ENCODE measurements at places on chromosomes 2 and 18.

DNA sequence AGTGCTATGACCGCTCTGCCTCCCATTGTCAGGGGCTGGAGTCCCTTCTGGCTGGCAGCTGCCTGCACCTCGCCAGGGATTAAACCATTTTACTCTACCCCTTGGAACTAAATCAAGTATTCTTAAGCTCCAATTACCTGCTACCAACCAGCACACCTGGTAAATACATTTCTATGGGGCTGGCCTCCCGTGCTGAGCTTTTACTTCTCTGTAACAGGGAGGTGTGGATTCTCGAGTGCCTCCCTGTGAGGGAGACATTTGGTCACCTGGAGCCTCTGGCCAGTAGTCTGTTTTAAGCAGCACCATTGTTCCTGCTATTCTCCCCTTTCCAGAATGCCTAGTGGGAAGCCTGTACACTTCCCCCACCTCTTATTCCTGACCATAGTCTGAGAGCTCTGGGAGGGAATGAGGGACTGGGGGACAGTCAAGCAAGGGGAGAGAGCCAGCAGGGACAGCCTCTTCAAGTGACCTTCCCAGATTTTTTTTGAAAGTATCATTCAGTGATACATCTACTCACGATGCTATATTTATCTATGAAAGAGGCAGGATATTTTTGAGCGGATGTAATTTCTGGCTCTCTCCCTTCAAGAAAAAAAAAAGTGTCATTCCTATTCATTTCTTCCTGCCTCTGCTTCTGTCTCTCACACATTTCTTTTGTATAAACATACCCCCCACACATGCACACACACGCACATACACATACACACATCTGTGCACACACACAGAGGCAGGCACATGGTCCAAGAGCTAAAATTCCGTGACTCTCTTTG, 112.8 kb downstream of the CAPN13 start:
- DNase-seq, result no peak

DNA sequence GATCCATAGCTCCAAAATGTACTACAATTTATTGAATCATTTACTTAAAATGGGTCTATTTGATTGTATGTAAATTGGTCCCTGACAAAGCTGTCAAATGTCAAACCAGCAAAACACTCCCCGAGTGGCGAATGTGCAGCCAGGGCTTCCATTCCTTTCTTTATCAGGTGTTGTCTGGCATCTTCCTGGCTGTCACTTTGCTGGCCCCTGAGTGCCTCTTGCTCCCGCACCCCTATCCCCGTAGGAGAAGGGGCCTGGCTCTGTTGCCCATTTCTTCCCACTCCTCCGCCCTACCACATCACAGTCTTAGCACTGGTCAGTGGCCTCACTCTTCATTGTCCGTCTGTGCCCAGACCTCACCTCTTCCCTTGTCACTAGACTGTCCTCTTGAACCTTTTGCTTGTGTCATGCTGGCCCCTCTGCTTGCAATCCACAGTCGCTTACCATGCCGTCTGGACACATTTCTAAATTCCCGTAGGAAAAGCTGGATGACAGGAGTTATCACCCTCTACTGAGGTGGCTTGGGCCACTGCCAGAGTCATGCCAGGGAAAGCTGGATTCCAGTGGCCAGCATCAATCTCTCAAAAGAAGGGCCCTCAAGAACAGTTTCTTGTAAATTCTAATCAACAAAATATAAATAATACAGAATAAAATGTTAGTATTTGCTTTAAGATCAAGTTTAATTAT, 15.4 kb downstream of the UBE2F start:
- DNase-seq, result no peak

DNA sequence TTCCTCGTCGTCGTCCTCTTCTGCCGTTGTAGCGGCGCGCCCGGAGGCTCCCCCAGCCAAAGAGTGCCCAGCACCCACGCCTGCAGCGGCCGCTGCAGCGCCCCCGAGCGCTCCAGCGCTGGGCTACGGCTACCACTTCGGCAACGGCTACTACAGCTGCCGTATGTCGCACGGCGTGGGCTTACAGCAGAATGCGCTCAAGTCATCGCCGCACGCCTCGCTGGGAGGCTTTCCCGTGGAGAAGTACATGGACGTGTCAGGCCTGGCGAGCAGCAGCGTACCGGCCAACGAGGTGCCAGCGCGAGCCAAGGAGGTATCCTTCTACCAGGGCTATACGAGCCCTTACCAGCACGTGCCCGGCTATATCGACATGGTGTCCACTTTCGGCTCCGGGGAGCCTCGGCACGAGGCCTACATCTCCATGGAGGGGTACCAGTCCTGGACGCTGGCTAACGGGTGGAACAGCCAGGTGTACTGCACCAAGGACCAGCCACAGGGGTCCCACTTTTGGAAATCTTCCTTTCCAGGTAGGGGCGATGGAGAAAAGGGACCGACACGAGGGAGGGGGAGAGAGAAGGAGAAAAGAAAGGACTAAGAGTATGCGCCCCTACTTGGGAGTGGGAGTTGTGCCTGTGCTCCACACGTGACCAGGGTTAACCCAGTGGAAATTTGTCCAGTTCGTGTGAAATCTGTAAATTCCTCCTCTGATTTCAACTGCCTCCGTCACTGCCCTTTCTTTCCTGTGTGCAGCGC, 800 bp downstream of the HOXD13 start:
- no peak for DNase-seq

- DNase-seq, result peak; percentile 52
Measured at GRCh38 chr18:75213611-75214331, 3.2 kb downstream of the TSHZ1 start.

GRCh38 chr2:233178994-233179847, 72.3 kb upstream of the ATG16L1 start:
- DNase-seq, result no peak

DNA sequence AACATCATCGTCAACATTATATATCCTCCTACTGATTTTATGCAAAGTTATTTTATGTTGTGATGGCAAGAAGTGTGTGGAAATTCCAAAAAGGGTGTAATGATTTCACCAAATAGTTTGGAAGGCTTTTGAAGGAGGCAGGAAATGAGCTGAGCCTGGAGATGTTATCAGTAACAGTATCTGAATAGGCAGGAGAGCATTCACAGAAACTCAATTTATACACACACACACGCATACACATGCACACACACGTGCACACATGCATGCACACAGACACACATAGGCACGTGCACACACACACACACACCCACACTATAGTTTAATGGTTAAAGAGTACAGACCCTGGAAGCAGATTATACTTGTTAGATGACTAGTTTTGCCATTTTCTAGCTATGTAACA, 47.3 kb downstream of the ARHGEF4 start:
- DNase-seq, result no peak

- no peak for DNase-seq
Measured at GRCh38 chr2:20674309-20674965, 7.5 kb downstream of the GDF7 start.

- DNase-seq, result no peak
Measured at GRCh38 chr2:144233733-144234541, 286.0 kb downstream of the ZEB2 start.

DNA sequence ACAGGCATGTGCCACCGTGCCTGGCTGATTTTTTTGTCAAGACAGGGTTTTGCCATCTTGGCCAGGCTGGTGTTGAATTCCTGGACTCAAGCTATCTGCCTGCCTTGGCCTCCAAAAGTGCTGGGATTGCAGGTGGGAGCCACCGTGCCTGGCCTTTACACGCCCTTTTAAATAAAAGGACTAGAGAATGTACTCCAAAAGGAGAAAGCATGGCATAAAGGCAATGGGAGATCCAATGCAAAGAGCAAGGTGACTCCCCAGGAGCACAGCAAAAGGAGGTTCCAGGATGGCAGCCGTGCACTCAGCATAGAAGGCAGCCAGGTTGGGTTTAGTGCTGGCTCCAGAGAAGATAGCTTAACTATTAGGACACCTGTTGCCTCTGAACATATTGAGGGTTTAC, 27.1 kb downstream of the ASB1 start:
- no peak for DNase-seq

GRCh38 chr18:22667616-22668422, 250.1 kb upstream of the CTAGE1 start:
- DNase-seq, result no peak

DNA sequence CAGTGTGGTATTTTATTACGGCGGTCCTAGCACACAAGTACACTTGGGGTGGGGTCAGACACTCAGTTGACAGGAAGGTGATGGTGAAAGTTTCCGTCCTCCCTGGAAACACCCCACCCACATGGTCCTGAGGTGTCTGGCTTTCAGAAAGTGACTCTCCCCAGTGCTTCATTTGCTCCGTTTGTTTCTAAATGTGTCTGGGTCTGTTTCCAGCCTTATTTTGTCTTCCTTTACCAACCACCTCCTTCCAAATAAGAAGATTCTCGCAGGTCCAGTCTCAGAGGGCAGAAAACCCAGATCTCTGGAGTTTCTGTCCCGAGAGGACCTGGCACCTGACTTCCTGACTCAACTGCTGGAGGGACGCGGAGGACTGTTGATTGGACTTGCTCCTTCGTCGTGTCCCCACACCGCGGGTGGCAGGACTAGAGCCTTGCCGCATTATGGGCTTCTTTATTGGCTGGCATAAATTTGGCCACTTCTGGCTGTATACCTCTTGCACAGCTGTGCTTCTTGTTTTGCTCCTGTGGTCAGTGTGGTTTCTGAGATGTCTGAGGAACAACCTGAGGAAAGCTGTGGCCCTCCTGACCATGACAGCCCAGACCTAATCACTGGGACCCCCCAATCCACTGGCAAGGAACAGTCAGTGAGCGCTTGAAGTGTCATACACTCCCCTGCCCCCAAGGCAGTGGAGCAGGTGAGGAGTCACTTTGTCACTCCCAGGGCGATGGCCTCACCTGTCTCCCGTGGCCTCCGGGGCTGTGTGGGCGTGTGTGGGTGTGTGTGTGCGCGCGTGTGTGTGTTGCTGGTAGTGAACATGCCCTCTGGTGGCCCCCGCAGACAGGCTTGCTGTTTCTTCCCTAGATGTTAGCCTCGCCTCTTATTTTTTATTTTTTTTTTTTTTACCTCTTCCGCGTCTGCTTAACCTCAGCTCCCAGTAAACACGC, 45.6 kb downstream of the MEX3C start:
- DNase-seq, result no peak

DNA sequence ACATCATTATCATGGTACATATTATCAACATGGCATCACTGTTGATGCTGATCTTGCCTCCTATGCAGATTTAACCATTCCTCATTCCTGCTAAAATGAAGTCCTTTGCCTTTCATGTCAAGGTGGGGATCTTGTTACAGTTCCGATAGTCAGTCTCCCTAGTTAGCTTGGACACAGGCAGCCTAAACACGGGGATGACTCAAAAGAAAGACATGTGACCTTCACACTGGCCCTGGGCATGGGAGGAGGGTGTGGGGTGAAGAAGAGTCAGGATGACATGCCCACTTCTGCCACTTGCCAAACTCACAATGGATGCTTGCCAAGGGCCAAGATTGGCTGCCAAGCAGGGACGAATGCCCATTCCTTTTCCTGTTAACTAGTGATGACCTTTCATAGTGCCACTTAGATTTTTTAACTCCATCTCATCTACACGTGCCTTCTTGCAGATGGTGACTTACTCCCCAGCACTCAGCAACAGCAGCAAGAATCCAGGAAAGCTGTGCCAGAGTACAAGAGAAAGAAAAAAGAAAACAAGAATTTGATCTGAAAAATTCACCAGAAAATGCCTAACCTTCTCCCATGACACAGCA, 13.9 kb upstream of the SLC1A4 start:
- DNase-seq, result no peak

DNA sequence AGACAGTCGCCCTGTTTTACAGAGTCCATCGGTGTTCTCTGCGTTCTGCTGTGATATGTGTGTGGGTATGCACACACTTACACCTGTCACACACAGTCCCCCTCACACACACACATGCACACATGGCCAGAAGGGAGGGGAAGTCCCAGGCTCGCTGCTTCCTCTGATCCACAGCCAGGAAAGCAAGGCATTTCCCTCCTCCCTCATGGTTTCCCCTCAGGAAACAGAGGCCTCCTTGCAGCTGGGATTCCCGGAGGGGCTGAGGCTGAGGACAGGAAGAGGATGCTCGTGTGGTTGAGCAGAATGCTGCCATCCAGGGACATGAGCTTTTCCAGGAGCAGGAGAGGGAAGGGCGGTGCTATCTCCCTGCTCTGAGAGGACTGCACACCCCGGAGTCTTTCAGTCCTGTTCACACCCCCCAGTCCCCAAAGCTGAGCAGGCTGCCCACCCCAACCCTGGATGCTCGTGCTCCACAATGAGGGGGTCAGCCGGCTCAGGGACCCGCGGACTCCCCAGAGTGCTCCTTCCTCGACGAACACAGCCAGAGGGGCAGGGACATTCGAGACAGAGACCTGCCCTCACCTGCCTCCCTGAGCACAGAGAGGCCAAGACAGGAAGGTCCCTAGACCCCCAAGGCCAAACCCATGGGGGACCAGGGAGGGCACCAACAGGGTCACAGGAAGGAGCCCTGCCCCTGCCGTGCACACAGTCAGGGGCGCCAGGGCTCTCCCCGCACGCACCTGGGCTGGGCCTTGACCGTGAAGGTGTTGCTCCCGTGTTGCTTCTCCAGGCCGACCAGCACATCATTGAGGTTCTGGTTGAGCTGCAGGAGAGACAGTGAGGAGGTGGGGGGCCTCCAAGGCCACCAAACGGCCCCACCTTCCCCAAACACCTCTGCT, 45.3 kb downstream of the BIN1 start:
- DNase-seq, result no peak

DNA sequence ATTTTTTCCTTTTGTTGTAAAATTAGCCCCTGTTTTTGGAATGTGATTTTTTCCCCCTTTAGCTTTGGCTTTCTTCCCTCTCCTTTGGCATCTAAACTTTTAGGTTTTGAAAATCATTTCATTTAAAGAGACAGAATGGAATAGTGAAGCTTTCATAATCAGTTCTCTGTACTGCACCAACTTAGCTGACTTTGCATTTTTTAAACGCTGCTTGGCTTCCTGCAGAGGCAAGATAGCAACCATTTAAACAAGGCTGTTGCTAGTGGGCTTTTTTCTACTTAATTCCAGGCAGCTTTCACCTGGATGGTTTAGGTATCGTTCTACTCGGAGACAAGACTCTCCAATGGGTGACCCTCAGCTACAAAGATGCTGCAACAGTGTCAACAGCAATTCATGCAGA, 267.9 kb upstream of the PKDCC start:
- DNase-seq, result no peak

DNA sequence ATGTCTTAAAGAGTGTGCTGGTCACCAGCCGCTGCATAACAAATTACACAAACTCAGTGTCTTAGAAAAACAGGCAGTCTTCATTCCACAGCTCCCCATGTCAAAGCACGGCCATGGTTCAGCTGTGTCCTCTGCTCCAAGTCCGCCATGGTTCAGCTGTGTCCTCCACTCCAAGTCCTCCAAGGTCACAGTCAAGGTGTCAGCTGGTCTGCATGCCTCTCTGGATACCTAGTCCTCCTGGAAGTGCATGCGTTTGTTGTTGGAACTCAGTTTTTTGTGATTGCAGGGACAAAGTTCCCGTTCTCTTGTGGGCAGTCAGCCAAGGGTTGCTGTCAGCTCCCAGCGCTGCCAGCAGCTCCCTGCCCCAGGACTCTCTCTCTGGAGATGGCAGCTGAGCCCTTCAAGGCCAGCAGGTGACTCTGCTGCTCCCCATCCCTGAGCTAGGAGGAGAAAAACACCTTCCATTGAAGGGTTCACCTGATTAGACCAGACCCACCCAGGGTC, 304.0 kb upstream of the MYT1L start:
- no peak for DNase-seq

GRCh38 chr18:11175266-11175979, 26.1 kb upstream of the PIEZO2 start:
- no peak for DNase-seq

- DNase-seq, result no peak
Measured at GRCh38 chr2:15300624-15301573, 260.2 kb downstream of the NBAS start.
